ENCODE measurements at places on chromosomes 1 and 21. TPM values are rescaled to one million over a fixed set of nuclear protein-coding genes. Genes with fewer than 3 reads are reported as not detected.

DNA sequence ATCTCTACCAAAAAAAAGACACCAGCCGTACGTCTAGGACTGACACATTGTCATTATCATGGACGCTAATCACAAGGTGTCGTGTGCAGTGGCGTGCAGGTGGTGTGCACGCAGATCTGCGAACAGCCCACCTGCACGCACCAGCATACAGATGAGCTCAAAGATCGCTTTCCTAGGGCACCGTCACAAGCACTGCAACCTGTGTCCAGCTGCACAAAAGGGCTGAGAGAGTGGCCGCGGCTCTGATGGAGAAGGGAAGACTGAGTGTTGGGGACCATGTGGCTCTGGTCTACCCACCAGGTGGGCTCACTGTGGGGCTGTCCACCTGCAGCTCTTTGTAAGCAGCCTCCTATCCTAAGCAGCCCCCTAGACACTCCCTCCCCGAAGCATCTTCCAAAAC is 50.9 kb downstream of the S100B start:
- no peak for DNase-seq

GRCh38 chr1:203996126-203996525 is 76.8 kb upstream of the SOX13 start:
- DNase-seq, result peak; percentile 33

DNA sequence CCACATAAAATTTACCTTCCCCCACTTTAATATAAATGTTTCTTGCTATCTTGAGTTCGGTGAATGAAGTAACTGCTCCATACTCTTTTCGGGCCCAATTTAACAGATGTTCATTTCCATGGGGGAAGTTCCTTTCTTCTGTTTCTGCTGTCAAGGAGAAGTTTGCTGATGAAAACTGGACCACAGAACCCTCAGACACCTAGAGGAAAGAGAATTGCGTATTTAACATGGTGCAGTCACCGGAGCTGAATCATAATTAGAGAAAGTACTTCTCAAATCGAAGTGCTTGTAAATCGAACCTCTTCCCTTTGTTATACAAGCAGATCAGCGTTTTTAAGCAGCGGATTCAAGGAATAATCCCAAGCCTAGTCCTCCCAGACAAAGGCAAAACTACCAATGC is 151.2 kb downstream of the TGFBR3 start:
- DNase-seq, result no peak

The TAF12 gene
- total RNA-seq, result 29.2 TPM

DNA sequence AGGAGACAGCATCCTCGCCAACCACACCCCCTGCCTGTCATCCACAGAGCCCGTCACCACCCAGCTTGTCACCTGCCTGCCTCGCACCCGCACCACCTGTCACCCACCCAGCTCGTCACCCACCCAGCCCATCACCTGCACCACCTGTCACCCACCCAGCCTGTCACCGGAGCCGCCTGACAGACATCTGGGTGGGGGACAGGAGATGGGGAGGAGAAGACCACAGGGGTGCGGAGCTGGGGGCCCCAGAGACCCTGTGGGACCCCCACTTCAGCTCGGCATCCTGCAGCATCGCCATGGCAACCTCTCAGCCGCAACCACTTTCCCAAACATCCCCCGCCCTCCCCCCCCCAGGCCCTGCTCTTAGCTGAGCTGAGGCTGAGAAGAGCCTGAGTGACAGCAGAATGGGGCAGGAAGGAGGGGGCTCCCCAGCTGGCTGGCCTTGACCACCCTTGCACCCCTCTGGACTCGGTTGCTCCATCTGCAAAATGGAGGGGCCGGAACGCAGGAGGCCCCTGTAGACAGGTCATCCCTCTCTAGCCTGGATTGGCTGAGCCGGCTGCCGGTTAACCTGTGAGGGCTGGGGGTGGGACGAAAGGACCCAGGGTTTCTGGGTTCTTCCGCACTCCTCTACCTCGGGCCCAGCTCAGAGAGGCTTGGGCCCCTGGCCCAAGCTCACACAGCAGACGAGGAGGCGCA is 11.6 kb downstream of the AHDC1 start:
- DNase-seq, result no peak

DNA sequence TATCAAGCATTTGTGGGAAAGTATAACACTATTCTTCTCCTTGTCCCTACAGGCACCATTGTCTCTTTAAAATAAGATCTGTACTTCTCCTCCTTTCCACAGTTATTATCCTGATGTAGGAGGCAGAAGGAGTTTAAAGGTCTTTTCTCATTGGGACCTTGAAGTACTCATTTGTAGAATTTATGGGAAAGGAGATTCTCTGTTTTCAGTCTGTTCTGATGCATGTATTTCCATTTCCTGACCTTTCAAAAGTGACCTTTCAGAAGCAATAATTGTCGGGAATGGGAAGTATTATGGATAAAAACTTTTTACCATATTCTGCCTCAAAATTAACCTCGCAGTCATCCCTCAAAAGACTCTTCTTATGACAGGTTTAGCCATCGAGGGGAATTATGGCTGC is 224.8 kb downstream of the CTH start:
- DNase-seq, result no peak

GRCh38 chr1:184520336-184520735 is 133.5 kb downstream of the C1orf21 start:
- DNase-seq, result no peak

GRCh38 chr1:67732750-67733151 is 47.8 kb downstream of the GADD45A start:
- DNase-seq, result no peak

- peak; percentile 76 for DNase-seq
These were observed 1.7 kb downstream of the TNFSF4 start for GRCh38 chr1:173205146-173206051.

All from renal cortical epithelial cell (primary cell).